ENCODE measurements at places on chromosomes 11 and 22.

GRCh38 chr11:113732092-113732491 lies 26.0 kb upstream of the TMPRSS5 start:
- H3K4me1 ChIP-seq: no peaks in the 10 kb centered on the region
- no peak for DNase-seq
- peaks cover 7% of the 10 kb centered on the region for H3K36me3 ChIP-seq
- H3K4me3 ChIP-seq: no peak overlapping the region
- no peak overlapping the region for H3K27ac ChIP-seq

DNA sequence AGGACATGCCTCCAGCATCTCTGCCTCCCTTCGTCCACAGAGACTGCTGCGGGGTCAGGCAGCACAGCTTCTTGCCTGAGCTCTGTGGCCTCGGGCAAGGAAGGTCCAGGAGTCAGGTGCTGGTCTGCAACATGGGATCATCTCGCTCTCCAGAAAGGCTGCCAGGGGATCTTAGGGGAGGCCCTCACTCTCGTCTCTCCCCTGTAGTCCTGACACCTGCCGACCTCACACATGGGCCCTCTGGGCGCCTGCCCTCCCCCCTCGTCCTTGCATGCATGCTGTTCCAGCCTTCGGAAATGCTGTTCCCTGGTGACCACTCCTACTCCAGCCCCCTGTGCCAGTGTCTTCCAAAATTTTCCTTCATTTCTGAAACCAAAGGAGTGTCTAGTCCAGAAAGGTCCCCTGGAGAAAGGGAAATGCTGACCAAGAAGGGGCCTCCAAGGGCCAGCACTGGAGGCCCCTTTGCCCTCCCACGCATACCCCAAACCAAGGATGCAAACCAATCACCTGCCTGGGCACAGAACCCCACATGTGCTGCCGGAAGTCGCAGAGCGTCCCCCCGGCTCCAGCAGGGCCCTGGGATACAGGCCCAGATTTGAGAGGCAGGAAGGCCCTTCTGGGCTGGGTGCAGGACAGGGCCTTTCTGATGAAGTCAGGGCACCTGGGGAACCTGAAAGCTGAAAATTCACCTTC lies 41.0 kb downstream of the IGF2 start:
- H3K4me3 ChIP-seq: no peak overlapping the region
- H3K27me3 ChIP-seq: no peaks in the 10 kb centered on the region
- H3K4me1 ChIP-seq: peaks cover 6% of the 10 kb centered on the region
- no peak overlapping the region for H3K27ac ChIP-seq
- no peaks in the 10 kb centered on the region for H3K36me3 ChIP-seq
- no peak for DNase-seq

- H3K4me1 ChIP-seq: peaks cover 18% of the 10 kb centered on the region
- H3K27ac ChIP-seq: no peak overlapping the region
- H3K27me3 ChIP-seq: peaks cover 6% of the 10 kb centered on the region
- H3K4me3 ChIP-seq: peak overlapping the region; percentile 69
- DNase-seq: peak; percentile 63
Observed at GRCh38 chr22:36486619-36487384, 5.4 kb upstream of the TXN2 start.

- H3K4me1 ChIP-seq: no peaks in the 10 kb centered on the region
- no peak overlapping the region for H3K27ac ChIP-seq
- H3K27me3 ChIP-seq: peaks cover 28% of the 10 kb centered on the region
- no peak overlapping the region for H3K4me3 ChIP-seq
Observed at GRCh38 chr11:115159207-115159606, 345.0 kb downstream of the CADM1 start.

GRCh38 chr22:49998718-49999062 lies 13.9 kb downstream of the IL17REL start:
- H3K27ac ChIP-seq: no peak overlapping the region
- H3K36me3 ChIP-seq: no peaks in the 10 kb centered on the region
- peaks cover 27% of the 10 kb centered on the region for H3K27me3 ChIP-seq

DNA sequence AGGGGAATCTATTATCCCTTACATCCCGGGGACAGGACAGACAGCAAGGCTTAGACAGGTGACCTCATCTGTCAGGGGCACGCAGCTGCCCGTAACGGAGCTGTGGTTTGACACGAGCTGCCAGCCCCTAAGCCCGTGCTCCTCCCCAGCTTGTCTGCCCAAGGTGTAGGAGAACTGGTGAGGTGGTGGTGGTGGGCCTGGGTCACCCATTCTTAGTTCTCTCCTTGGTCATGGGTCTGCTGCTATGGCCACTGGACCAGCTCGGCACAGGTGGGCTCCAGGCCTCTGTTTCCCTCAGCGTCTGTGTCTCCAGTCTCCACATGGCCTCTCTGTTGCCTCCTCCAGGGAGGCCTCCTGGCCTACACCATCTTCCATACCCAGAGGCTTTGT lies 5.4 kb downstream of the PARVG start:
- no peaks in the 10 kb centered on the region for H3K36me3 ChIP-seq
- no peak overlapping the region for H3K4me3 ChIP-seq
- H3K27ac ChIP-seq: no peak overlapping the region
- no peaks in the 10 kb centered on the region for H3K27me3 ChIP-seq
- no peak for DNase-seq

Measured in neural crest cell (in vitro differentiated cells).